Pancreas (tissue), 10 donors: ENCODE measurements at places on chromosomes 12 and 14. TPM values are rescaled to one million over a fixed set of nuclear protein-coding genes. Genes with fewer than 3 reads are reported as not detected.

The B3GNT4 gene
- total RNA-seq: 0.15 TPM

- H3K4me1 ChIP-seq: peaks cover 6% of the 10 kb centered on the region
- no peaks in the 10 kb centered on the region for H3K36me3 ChIP-seq
- H3K4me3 ChIP-seq: no peak overlapping the region
- no peak for DNase-seq
- no peak overlapping the region for H3K27ac ChIP-seq
- H3K27me3 ChIP-seq: no peaks in the 10 kb centered on the region
These were observed 981 bp downstream of the FLVCR2 start for GRCh38 chr14:75579338-75579864.

- no peaks in the 10 kb centered on the region for H3K27me3 ChIP-seq
- H3K27ac ChIP-seq: no peak overlapping the region
- no peaks in the 10 kb centered on the region for H3K36me3 ChIP-seq
- H3K4me3 ChIP-seq: no peak overlapping the region
- peaks cover 22% of the 10 kb centered on the region for H3K4me1 ChIP-seq
These were observed 18.7 kb downstream of the DAD1 start for GRCh38 chr14:22570132-22570949.

- DNase-seq: no peak
- no peaks in the 10 kb centered on the region for H3K4me1 ChIP-seq
- H3K27me3 ChIP-seq: no peaks in the 10 kb centered on the region
- no peak overlapping the region for H3K4me3 ChIP-seq
- no peaks in the 10 kb centered on the region for H3K36me3 ChIP-seq
These were observed 32.0 kb downstream of the EIF2S3B start for GRCh38 chr12:10537721-10538120.
